ENCODE measurements at places on chromosomes 7 and 10.

DNA sequence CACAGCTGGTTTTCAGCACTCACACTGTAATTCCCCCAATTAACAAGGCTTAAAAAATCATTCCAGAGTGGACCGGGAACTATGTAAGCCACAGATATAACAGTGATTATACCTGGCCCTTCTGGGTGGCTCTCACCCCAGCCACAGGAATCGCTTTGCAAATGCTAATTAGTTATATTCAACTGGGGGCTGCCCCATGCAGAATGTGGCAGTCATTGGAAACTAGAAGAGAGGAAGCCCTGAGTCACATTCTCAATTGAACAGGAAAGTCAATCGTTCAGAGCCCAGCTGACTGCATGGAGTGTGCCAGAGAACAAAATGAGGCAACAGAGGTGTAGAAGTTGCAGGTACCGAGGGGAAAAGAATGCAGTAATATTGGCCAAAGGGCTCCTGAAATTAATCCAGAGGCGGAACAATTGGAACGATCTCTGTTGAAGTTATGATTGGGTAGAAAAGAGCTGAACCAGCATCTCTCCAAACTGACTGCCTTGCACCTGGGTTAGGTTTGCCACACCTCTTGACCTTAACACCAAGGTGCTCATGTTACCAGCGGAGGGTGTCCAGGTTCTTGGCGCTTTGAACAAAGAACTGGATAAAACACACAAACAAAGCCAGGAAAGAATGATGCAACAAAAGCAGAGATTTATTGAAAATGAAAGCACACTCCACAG, 909.7 kb upstream of the AUTS2 start:
- no peak for DNase-seq

GRCh38 chr10:85222300-85222699, 893.9 kb downstream of the CCSER2 start:
- no peak for DNase-seq

GRCh38 chr7:132424821-132425724, 151.2 kb downstream of the PLXNA4 start:
- no peak for DNase-seq

DNA sequence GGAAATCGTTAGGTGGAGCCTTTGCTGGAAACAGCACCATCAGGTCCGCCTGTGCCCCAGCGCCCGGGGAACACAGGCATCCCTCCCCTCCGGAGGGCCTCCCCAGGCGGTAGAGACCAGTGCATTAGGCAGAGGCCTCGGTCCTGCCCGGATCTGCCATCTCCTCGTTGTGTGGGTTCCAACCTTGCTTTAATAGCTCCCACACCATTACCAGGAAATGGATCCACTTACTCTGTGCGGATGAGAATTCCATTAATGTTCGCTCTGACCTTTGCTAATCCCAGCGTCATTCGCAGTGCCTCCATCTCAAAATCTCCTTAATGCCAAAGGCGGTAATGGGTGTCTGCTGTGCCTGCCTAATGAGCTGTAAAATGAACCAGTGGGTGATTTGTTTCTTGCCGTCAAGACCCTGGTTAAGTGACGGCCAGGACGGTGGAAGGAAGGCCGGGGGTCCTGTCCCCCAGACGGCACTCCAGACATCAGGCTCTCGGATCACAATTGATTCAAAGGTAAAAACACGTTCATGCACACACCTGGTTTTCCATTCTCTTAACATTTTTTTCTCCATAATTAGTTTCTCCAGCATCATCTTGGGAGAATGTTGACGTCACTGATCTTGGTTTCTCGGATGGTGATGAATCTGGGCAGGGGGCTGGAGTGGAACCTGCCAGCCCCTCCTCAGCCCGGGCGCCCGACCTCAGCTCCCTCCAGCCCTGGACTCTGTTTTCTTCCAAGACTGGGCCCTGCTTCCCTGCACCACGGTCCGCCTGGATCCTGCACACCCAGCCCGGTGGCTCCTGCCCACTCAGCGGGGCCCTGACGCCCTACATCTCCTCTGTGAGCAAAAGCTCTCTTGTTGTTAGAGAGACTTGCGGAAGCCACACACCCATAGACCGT, 22.8 kb upstream of the FAM20C start:
- DNase-seq: no peak

DNA sequence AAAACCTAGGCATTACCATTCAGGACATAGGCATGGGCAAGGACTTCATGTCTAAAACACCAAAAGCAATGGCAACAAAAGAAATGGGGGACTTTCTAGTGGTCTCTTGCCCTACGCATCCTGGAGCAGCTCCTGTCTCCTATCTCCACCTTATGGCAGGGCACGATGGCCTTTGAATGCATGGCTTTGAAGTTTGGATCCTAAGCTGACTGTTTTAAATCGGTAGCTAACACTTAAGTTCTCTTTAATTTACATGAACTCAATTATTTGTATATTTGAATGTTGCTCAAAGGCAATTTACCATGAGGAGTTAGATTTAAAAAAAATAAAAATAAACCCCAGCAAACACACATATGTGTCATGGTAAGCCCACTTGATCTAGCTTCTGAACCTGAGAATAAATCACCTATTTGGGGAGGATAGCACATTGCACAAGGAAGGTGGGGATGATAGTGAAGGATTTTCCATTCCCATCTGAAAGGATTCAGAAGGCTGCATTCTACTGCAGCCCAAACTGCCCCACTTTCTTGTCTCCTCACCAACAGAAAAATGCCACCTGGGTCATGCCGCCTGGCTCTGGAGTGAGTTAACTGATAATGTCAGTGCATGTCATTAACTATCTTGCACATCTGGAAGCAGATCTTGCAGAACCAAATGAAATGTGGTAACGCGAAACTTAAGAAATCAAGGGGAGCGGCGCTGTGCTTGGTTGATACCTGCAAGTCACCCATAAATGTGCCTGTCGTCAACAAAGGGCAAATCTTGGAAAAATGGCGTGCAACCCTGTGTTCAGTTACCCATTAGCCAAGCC, 12.4 kb downstream of the KLF6 start:
- no peak for DNase-seq

DNA sequence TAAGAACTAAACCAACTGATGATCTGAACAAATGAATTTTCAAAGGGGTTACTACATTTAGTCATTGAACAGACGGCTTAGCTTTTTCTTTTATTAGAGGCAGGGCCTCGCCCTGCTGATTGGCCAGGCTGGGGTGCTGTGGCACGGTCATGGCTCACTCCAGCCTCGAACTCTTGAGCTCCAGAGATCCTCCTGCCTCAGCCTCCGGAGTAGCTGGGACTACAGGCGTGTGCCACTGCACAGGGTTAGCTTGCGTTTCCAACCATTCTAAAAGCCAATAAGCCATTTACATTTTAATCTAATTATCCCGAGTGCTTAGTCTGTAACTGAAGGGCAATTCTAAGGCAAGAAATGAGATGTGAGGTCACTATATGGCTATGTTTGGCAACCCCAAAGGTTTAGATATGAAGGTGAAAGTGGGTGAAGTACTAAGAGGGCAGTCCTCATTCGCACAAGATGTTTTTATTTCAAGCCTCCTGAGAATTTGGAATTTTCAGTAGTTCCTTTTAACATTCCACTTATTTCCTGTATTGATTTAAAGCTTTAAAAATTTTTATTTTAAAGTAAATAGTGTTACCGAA, 1.6 kb upstream of the CDK13 start:
- DNase-seq: peak; percentile 17

DNA sequence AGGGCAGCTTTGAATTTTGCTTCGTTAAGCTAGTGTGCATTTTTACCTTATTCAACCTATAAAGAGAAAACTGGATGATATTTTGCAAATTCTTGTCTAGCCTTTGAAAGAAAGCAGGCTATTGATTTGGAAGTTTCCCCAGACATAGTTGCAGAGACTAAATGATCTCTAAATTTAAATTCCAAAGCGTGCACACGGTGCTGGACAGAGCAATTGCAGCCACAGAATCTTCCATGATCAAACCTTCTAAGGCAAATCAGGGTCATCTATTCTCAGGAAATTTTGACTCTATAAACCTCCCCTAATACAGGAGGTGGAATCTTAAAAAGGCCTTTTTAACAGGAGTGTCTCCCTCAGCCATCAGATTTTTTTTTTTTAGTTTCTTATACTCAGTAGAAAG, 159.9 kb downstream of the MDFIC start:
- DNase-seq: no peak

DNA sequence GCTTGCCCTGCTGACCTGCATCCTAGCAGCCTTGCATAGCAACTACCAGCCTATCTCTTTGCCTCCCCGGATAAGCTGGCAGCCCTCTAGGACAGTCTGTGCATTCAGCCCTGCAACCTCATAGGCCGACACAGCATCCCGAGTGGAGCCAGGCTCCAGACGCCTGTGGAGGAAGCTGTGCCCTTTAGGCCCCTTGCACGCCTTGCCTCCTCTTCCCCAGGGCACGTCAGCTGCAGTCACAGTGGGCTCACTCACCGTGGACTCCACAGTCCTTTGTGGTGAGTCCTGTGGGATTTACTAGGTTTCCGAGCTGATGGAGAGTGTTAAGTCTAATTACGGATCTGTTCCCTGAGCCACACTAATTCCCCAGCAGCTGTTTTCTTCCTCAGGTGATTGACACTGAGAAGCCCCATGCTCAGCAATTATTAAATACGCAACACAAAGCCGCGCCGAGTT, 540.0 kb downstream of the TCERG1L start:
- no peak for DNase-seq

- DNase-seq: no peak
Observed at GRCh38 chr7:157898261-157898660, 561.5 kb downstream of the DNAJB6 start.

GRCh38 chr10:124092860-124093773, at the start of gene CHST15:
TSS of gene CHST15 (minus strand) at chr10:124093598. CDS start at chr10:124046212, 47,386 bp downstream.
- DNase-seq: no peak

DNA sequence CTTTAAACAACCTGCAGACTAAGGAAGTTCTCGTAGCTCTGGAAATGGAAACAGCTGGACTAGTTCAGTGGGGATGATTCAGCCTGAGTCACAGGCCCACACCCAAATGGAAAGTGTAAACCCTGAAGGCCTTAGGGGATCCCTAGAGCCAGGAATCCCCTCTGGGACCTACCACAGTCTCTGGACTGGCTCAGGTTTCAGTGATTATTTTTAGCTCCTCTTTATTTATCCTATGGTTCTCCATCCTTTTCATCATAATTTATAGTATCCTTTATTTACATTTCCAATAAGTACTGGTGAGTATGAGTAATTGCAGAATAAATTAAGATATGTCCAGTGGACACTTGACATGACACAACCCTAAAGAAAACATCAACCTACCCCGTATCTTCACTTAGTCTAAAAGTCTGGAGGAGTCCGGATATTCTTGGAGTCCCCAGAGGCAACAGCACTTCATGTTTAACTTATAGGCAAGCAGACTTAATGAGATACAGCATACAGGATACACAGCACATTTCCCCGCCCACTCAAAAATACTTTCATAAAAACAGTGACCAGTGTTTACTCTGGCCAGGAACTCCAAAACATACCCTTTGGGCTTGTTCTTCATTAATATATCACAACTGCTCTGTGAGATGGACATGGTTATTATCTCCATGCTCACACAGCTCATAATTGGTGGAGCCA, 28.4 kb upstream of the SEMA3E start:
- DNase-seq: no peak

GRCh38 chr7:1741751-1742554, 71.9 kb downstream of the ELFN1 start:
- peak; percentile 65 for DNase-seq

DNA sequence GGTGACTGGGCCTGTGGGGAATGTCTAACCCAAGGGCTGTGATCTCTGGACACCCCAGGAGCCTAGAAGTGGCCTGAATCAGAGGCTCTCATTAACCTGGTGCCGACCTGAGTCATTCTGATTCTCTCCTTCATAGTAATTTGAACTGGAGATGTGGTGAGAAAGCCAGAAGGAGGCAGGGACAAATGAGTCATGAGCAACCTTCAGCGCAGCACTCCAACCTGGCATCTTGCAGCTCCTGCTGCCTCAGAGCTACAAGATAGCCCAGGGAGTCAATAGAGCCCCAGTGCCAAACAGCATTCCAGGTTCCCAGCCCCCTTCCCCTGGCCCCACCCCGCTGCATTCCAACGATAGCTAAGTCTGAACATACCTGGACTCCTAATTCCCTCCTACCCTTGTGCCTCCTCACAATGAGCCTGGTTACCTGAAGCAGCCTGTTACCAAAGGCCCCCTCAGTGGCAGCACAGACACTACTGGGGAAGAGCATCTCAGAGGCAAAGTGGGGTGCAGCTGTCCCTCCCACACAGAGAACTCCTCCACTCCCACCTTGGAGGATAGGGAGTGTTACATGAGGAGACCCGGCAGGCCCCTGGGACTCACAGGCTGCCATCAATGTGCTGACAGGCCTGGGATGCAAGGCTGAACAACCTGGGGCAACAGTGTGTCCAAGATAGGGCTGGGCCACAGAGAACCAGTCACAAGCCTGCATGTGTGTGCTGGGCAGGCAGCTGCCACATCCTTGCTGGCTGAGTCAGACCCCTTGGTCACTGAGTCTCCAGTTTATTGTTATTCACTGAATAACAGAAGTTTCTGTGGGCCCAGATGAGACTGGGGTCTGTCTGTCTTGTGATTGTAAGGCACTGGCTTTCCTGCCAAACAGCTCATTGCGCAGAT, 76.8 kb upstream of the LEP start:
- DNase-seq: no peak

DNA sequence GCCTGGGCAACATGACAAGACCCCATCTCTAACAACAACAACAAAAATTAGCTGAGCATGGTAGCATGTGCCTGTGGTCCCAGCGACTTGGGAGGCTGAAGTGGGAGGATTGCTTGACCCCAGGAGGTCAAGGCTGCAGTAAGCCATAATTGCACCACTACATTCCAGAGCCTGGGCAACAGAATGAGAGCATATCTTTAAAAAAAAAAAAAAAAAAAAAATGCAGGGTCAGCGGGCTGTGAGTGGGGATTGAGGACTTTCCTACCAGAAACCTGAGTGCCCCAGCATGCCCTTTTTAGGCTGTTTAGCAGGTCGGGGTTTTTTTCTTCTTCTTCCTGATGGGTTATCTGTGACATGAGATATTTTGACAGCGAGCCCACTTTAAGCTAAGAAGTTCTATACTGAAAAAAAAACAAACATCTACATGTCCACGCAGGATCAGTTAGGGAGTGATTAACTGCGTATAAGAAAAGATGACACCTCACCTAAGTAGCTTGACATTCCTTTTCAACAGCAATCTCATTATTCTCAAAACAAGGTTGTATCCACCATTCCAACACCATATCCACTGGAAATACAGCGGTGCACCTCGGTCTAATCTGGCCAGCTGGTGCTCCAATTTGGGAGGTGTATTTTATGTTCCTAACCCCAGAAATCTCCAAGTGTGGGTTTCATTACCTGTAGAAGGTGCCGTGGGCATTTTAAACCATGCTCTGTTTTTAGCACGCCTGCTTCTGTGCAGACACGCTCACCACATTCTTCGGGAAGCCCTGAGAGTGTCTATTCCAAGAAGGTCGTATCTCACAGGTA, 13.8 kb upstream of the RFC2 start:
- DNase-seq: no peak

- DNase-seq: no peak
Observed at GRCh38 chr10:75648351-75648750, 216.9 kb downstream of the LRMDA start.

DNA sequence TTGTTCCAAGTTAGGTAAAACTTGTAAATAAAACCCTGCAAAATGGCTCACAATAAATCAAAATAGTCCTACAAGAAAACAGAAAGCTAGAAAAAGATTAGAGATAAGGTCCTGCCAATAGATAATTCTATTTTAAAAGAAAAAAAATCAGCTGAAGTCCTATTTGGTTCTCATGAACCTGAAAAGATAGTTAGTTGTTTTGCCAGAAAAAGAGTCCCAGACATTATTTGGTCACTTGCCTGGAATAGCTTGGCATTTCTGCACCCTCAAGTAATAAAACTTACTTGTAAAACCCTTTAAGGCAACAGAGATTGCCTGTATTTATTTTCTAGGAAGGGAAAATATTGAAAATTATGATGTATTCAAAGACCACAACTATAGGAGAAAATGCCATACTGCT, 47.7 kb downstream of the LRRN3 start:
- no peak for DNase-seq

GRCh38 chr7:22782616-22783232, 39.9 kb downstream of the TOMM7 start:
- peak; percentile 84 for DNase-seq

All from GM10248 (cell line).